ENCODE measurements at places on chromosomes 1 and 21.

DNA sequence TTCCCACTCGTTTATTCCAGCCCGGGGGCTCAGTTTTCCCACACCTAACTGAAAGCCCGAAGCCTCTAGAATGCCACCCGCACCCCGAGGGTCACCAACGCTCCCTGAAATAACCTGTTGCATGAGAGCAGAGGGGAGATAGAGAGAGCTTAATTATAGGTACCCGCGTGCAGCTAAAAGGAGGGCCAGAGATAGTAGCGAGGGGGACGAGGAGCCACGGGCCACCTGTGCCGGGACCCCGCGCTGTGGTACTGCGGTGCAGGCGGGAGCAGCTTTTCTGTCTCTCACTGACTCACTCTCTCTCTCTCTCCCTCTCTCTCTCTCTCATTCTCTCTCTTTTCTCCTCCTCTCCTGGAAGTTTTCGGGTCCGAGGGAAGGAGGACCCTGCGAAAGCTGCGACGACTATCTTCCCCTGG, 716 bp downstream of the OLIG2 start:
- no peak for DNase-seq

DNA sequence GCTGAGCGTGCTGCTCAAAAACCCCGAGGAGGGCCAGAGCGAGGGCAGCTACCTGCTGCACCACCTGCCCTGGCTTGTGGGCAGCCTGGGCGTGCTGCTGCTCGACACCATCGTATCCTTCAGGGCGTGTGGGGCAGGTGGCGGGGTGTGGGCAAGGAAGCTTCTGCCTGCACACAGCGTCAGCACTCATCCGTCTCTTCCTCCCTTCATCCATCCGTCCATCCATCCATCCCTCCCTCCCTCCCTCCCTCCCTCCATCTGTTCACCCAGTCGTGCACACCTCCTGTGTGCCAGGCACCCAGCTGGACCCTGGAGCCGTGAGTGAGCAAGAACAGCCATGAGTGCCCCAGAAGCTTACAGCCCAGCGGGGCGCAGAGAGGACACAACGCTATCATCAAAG, 15.2 kb downstream of the SLC66A1 start:
- no peak for DNase-seq

DNA sequence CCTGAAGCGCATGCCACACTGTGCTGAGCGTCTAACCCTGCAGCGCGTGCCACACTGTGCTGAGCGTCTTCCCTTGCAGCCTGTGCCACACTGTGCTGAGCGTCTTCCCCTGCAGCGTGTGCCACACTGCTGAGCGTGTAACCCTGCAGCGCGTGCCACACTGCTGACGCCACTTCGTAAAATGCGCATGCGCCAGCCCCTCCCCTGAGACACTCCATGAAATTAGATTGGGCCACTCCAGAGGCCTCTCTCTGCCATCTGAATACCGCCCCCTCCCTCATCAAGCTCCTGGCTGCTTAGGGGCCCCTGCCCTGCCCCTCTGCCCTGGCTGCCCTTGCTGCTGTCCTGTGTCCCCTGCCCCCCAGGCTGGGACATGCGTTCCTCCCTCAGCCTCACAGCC, 84.8 kb downstream of the POFUT2 start:
- DNase-seq = no peak

GRCh38 chr21:34187935-34188334, 114.6 kb downstream of the MRPS6 start:
- no peak for DNase-seq

DNA sequence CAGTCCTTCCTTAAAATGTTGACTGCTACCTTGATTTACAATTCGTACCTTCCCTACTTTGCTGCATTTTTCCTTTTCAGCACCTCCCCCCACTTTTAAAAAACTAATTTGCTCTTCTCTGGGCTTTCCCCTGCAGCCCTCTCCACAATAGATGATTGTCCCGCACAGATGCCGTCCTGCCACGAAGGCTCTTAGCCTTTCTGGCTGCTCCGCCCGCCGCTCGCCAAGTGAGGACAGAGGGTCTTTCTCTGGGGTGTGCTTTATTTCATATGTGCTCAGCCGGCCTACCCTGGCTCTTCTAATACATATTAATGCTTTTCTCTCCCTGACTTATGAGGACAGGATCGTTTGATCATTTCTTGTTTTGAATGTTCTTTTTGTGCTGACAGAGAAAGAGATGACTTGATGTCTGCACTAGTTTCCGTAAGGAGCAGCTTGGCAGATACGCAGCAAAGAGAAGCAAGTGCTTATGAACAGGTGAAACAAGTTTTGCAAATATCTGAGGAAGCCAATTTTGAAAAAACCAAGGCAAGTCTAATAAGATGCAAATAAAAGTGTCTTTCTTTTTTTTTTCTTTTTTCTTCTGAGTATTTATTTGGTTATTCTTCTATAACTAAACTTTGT, 60.6 kb downstream of the SDCCAG8 start:
- DNase-seq = no peak

GRCh38 chr1:78630600-78630999, 10.4 kb downstream of the IFI44L start:
- DNase-seq = no peak

- no peak for DNase-seq
Observed at GRCh38 chr1:230745071-230745470, 2.1 kb upstream of the CAPN9 start.

DNA sequence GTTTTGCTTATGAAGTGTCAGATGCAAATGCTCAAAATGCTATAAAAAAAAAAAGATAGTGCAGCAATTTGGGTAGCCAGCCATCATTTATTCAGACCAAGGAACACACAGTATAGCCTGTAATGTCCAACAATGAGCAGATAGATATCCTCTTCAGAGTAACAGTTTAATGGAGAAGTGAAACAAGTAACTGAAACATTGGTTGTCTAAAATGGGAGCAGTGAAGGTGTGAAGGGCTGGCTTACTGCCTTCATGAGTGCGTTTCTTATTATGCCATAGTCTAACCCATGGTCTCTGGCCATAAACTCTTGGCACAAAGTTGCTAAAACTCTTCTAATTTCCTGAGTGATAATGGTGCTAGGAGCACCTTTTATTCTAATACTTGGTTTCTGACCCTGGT, 11.4 kb downstream of the RGS5 start:
- DNase-seq = no peak

GRCh38 chr1:106831511-106831910, 225.0 kb upstream of the PRMT6 start:
- DNase-seq = no peak

GRCh38 chr1:98662356-98662670, 792 bp downstream of the SNX7 start:
- peak; percentile 23 for DNase-seq

GRCh38 chr1:245842106-245842505, 665.0 kb downstream of the SMYD3 start:
- no peak for DNase-seq

DNA sequence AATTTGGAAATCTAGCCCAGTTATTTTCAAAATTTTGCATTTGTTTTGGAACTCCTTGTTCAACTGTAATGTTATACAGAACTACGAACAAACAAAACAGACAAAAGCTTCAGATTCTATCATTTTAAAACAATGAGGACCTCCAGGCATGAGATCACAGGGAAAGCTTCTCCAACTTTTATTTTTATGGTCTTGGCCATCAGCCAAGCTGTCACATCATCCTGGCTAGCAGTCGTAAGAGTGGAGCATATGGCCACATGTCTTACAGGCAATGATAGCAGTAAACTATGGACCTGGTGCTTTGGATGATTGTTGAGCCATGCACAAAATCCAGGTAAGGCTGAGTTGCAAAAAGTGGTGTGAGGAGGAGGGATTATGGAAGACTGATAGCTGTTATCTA, 299.6 kb downstream of the LMX1A start:
- DNase-seq = no peak

- DNase-seq = no peak
Observed at GRCh38 chr1:51998701-51999100, 8.2 kb upstream of the RAB3B start.

DNA sequence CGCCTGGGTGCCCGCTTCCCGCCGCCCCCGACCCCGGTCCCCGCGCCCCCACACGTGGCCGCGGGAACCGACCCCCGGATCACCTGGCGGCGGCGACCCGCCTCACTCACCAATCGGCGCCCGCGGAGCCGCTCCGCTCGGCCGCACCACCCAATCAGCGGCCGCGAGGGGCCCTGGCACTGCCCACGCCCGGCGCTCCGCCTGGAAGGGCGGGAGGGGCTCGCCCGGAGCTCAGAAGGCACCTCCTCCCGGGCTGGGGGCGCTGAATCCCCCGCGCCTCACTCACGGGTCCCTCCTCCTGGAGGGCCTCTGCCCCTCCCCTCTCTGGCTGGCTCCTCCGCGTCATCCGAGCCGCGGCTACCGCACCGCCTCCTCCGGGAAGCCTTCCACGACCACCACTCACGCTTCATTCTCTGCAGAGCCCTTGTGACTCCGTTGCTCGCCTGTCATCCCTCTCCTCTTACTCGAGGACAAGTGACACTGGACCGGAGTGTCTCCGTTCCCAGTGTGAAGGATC, 374 bp downstream of the SH2D5 start:
- DNase-seq = peak; percentile 89

GRCh38 chr1:237303929-237304328, 261.9 kb downstream of the RYR2 start:
- no peak for DNase-seq

GRCh38 chr1:33180911-33181890, 642 bp downstream of the TRIM62 start:
- peak; percentile 52 for DNase-seq

- DNase-seq = no peak
Observed at GRCh38 chr1:102434421-102434820, 437.7 kb upstream of the OLFM3 start.
